GF-D8 (cell line): ENCODE measurements at places on chromosomes 1 and 21.

GRCh38 chr1:85203573-85204171, 2.9 kb upstream of the SYDE2 start:
- DNase-seq, result no peak

DNA sequence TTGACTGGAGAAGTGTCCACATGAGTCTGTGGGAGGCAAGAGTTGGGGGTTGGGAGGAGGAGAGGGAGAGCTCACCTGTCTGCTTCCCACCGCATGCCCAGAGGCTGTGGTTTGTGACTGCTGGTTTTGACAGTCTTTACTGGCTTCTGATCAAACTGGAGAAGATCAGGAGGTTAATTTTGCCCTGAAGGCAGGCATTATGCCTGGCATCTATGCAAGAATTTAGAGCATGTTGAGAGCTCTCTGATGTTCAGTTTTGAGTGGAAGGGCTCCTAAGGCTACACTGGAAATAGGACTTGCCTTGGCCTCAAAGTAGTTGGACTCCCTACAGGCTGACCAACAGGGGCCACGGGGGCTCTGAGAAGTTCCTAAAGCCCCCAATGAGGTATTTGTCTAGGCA, 101.6 kb downstream of the TLR5 start:
- DNase-seq, result no peak

DNA sequence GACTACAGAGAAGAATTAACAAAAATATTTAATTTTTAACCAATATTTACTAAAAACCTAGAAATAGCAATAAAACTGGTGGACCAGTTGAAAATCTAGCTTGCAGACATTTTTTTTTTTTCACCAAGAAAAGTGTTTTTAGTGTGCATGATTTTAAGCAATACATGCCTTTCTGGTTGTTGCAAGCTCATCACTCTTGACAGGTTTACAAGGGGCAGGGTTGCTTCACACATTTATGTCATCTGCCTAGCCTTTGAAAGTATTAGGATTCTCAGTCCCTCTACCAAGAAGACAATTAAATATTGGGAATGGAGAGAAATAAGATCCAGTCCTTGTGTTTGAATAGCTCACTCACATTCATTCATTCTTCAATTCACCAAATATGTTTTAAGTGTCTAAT, 53.8 kb upstream of the LYPLAL1 start:
- peak; percentile 72 for DNase-seq

- no peak for DNase-seq
These were observed 49.7 kb upstream of the B3GALT5 start for GRCh38 chr21:39562791-39563770.

DNA sequence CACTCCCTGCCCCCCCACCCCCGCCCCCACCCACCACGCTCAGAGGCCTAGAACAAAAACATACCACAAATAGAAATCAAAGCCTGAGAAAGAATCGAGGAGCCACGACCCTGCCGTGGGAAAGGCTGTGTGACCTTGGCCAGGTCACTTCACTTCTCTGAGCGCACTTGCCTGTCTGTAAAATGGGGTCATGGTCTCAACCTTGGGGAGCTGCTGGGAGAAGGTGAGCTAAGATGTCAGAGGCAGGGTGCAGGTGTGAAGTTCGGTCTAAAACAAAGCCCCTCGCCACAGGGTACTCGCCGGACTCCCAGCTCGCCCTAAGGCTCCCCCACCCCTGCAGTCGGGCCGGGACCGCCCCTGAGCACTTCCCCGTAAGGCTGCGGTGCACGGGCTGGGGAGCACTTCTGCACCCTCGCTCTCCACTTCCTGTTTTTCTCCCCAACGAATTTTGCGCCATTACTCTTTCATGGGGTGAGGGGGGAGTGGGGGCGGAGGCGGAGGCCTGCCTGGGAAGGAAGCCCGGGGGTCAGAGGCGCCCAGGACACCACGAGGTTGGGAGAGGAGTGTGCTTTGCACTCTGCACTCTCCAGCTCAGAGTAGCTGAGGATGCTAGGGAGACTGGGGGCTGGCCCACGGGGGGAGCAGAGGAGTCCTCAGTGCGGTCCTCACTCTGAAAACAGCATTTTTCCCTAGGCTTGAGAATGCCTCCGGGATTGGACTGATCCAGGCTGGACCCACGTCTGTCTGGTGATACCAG, 21.9 kb upstream of the PIK3CD start:
- peak; percentile 84 for DNase-seq

DNA sequence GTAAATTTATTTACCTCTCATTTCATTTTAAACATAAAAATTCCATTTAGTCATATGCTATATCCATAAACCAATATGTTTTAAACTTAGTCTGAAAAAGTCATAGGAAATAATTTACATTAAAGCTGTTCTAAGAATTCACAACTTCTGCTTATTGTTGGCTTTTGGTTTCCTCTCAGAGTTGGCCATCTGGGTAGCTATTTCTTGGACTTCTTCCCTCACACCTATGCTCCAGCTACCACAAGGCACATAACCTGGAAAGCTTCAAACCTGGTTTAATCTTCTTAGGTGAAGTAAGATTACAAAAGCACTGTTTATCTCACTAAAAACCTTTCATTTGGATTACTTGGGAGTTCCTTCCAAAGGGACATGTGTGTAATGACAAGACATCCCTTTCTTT, 29.8 kb downstream of the RBM11 start:
- no peak for DNase-seq

DNA sequence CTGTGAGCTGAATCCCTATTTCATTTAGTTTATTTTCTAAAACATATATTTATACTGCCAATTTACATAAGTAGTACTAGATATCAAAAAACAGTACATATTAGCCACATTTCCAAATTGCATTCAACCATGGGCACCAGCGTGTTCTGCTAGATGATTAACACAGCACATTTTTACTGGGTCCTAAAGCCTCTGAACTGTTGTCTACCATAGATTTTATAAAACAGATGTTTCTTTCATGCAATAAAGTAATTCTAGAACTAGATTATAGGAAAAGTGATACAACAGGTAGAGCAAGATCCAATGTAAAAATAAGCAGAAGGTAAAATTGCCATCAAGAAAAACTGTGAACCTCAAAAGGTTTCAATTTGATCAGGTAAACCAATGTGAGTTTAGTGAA, 108.6 kb downstream of the FAF1 start:
- DNase-seq, result no peak

GRCh38 chr1:185559684-185560331, 174.4 kb upstream of the HMCN1 start:
- DNase-seq, result peak; percentile 31

DNA sequence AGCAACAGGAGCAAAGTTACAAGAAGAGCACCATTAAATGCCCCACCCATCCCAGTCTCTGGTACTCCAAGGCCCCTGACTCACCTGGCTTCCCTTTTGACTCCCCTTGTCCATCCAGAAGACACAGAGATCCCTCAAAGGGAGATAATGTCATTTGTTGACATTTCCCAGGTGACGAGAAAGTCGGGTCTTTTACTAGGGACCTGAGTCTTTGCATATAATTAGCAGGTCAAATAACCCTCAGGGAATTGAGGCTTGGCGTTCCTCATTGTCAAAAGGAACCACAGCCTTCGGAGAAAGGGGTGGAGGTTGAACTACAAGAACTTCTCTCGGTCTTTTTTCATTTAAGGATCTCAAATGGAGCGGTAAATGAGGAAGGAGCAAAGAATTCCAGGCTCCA, 133.2 kb downstream of the PROX1 start:
- DNase-seq, result no peak

GRCh38 chr1:75795703-75796193, 934 bp upstream of the MSH4 start:
- DNase-seq, result no peak

- peak; percentile 61 for DNase-seq
These were observed 89.6 kb upstream of the HNRNPU start for GRCh38 chr1:244953901-244954300.

DNA sequence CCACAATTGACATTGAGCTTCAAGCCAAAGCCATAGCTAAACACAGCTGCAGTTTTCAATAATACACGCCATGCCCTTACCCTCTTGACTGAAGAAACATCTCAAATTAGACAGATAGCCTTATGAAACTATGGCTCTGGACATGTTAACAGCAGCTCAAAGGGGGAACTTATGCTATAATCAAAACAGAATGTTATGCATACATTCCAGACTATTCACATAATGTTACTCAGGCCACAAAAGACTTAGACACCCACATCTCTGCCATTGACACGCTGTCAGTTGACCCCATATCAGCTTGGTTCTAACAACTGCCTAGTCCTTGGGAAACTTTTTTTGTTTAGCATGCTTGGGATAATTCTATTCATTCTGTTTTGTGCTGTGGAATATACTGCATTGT, 2.3 kb upstream of the NENF start:
- no peak for DNase-seq

- no peak for DNase-seq
These were observed 282 bp upstream of the LYPLAL1 start for GRCh38 chr1:219173434-219173757.

- DNase-seq, result no peak
These were observed 80.6 kb downstream of the GON4L start for GRCh38 chr1:155776414-155776813.

- DNase-seq, result no peak
These were observed 10.8 kb downstream of the FCRLB start for GRCh38 chr1:161731981-161732718.

DNA sequence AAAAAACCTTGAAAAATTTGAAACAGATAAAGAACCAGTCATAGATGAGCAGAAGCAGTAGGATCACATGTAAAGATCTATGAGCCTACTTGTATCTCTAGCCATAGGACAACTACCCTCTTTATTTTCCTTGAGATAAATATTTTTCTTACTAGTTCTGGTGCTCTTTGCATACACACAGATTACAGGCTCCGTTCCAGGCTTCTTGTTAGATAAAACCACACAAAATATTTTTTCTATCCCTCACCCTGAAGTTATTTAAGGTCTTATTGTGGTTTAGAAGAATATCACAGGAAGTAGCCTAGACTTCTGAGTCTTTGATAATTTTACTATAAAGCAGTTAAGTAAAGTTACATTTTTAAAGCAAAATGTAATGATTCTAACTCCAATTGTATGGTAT, 512.2 kb downstream of the NEGR1 start:
- no peak for DNase-seq

DNA sequence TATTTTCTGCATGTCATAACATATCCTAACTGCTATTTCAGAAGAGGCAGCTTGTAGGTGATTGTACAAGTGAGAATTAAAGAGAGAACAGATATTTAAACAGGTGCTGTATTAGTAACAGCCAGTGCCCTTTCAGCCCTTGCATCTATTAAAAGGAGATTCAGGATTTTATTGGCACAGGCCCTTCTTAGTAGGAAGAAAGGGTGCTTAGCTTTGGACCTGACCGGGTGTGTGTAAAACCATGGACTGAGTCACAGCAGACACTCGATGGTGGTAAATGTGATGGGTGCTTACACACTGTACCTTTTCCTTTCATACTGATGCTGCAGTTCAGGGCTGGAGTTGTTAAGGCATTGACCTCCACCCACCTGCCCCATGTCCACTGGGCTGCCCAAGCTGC, 12.7 kb upstream of the CD101 start:
- no peak for DNase-seq

DNA sequence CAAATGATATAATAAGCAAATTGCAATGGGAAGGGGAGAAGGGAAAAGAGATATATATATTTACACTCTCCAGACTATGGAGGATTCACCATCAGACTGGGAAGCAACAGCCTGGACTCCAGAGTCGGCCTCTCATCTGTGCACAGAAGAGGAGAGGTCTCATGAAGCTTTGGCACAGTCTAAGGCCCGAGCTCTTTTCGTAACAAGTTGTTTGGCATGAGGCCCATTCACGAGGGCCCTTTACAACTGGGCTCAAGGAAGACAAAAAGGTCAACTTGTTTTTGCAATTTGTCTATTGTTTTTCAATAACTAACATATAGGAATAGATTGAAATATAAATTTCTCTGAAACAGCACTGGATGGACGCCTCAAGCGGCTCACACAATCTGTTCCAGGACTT, 66.7 kb upstream of the AJAP1 start:
- no peak for DNase-seq

DNA sequence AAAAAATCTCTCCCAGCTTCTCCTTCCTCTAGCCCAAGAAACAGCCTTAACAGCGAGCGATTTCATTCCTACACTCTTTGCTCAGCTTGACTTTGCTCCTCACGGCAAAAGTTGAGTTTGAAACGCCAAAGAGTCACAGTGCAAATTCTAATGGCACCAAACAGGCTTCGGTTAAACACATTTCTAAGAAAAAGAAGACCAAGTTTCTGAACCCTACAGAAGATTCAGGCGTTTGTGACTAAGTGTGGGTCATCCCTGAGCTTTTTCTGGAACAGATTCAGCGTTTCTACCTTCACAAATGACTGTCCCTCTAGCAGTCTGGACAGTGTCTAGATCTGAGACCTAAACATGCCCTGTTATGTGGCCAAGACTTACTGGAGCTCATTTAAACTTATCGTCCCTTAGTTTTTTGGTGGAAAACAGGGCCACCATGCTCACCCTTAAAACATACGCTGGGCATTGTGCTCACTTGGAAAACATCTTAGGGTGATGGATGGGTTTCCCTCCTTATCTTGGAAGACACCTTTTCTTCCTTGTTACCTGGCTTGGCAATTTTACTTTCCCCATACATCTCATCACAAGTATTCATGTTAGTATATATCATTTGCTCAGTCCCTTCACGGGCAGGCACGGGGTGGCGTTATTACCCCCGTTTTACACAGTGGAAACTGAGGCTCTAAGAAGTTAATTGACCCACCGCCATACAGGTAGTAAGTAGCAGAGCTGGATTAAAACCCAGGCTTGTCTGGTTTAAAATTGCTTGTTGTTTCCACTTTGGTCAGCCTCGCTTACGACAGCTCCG, 1.0 kb downstream of the C1orf198 start:
- no peak for DNase-seq

- no peak for DNase-seq
These were observed 9.0 kb downstream of the EPHX4 start for GRCh38 chr1:92038695-92039346.

- peak; percentile 6 for DNase-seq
These were observed 12.0 kb downstream of the F11R start for GRCh38 chr1:161008869-161009510.

GRCh38 chr1:245503548-245503947, 348.8 kb downstream of the KIF26B start:
- DNase-seq, result no peak

DNA sequence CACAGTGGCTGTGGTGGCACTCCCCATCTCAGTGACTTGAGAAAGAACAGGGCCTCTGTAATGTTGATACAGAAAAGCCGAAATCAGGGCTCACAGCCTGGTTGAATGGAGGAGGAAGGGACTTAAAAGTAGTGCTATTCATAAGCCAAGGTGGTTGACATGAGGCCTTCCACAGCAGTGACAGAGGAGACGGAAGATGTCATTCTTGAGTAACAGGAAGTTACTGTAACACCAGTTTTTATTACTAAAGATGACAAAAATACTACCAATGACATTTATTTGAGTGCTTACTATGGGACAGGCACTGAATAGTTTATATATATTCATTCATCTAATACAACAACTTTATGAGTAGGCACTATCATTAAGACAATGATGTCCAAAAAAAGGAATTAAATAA, 52.8 kb upstream of the GNG12 start:
- no peak for DNase-seq

- no peak for DNase-seq
These were observed 22.1 kb downstream of the EDARADD start for GRCh38 chr1:236416165-236416564.

GRCh38 chr1:98323388-98323787, 338.1 kb upstream of the SNX7 start:
- DNase-seq, result peak; percentile 77

GRCh38 chr1:10208537-10208936, 1.8 kb upstream of the KIF1B start:
- peak; percentile 65 for DNase-seq

- no peak for DNase-seq
These were observed 99.1 kb upstream of the RAVER2 start for GRCh38 chr1:64645735-64646134.
